ENCODE measurements at places on chromosomes 5 and 9.
A peak's percentile ranks its signal among the peaks of the same experiment; 100 is the strongest.

- no peak for DNase-seq
Measured at GRCh38 chr5:87008751-87009560, 258.7 kb upstream of the RASA1 start.

- DNase-seq, result no peak
Measured at GRCh38 chr5:34626036-34626435, 30.1 kb upstream of the RAI14 start.

- no peak for DNase-seq
Measured at GRCh38 chr9:33289496-33289895, 820 bp upstream of the NFX1 start.

DNA sequence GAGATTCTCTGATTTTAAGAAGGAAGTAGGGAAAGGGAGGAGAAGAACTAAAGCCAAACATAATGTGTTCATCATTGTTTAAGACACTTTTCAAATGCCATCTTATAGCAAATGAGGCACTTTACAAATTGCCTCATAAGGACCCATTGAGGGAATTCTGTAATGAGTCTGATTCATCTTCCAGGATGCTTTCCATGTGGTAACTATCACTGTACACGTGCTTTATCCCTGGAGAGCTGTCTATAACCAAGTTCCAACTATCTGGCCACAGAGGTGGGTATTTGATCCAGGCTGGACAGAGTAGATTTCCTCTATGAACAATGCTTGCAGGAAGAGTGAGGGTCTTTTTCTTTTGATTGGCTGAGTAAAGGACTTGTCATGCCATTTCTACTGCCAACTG, 183.5 kb upstream of the NFIB start:
- DNase-seq, result no peak

DNA sequence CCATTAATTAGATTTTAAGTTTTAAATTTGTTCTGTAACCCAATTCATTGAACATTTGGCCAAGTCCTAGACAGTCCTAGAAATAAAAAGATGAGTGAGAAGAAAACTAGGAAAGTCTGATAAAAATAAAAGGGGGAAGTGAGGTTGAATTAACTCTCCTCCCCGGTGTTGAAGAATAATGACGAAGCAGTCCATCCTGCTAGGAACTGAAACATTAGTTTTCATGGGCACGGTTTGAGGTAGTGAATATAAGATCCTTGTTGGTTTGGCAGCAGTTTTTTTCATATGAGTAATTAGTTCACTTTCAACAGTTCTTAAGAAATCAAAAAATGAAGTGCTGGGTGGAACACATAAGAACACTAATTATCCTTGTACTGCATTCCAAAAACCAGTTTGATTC, 103.1 kb downstream of the MTREX start:
- DNase-seq, result no peak

DNA sequence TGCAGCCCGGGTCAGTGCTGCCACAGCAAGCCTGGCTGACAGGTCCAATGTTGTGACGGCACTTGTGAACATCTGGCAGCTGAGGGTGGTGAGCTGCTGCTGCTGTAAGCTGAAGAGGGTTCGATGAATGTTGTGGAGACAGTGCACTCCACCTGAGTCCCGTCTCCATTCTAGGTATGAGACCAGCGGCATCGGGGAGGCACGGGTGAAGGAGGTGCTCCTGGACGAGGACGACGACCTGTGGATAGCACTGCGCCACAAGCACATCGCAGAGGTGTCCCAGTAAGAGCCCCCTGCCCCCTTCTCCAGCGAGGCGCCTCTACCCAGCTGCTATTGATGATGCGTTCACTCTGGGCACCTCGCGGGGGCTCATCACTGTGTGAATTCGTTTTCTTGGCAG, 38.9 kb upstream of the CFAP157 start:
- no peak for DNase-seq

DNA sequence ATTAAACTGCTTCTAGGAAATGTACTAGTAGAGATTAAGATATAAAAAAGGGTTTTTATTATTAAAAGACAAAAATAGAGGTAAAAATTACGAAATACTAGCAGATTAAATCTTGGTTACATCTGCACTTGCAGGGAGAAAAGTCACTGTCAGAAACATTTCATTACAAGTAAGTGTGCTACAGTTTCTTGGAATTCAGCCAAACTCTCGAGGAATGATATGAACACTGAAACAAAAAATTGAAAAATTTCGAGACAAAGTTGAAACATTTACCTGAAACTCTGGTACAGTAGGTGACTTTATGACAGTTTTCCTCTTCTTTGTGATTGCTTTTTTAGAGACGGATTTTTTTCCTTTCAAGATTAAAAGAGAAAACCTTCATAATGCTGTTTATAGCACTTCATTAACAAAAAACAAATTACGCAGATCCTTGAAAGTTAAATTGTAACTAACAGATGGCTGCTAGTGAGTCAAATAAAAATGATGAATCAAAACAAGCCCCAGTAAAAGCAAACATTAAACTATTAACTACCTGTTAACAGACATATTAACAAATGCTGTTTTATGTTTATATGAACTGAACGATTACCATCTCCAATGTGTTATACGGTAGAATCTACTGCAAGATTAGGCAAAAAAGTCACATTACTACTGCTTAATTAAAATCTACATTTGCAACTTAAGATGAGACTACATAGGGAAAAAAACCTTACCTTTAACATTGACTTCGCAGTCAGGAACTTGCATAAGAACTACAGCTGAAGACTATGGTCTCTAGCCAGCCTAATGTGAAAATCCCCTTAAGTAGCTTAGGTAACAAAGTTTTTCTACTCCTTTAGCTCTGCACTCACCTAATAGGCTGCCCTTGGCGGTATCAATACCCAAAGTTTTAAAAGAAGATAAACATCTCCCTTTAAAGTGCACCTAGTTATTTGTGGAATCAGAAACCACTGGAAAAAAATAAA, 61.4 kb downstream of the RANBP6 start:
- no peak for DNase-seq

GRCh38 chr5:180377556-180378197, 24.5 kb upstream of the GFPT2 start:
- DNase-seq, result no peak

DNA sequence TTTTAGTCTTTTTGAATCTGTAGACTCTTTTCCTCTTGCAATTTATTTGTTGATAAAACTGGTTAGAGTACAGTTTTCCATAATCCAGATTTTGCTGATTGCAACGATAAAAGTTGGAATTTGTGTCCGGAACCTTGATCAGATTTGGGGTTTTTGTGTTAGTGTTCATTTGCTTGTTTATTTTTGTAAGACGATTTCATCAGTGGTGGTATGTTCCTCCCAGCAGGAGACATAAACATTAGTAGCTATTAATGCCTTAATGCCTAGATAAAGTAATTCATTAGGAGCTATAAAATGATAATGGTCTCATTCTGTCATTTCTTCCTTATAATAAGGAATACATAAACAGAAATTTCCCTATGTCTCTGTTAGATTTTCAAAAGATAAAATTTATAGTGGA, 21.3 kb downstream of the RPS6 start:
- DNase-seq, result no peak

- no peak for DNase-seq
Measured at GRCh38 chr5:171420431-171421241, 1.2 kb downstream of the FGF18 start.

DNA sequence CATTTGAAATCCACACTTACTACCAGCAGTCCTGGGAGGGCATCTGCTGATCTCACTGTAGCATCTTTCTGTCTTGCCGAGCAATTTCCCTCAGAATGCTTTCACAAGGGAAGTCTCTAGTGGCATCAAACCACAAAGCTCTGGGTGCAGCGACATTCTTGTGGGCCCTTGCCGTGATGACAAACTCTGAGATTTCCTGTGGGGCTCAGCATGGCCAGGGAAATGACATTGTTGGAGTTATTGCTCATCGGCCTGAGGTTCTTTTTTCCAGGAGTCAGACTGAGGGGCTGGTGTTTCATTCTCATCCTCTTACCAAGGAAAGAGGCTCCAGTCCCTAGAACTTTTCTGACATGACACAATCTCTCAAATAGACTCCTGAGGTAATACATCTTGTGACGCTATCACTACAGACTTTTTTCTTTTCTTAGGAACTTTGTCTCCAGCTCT, 51.4 kb downstream of the PFDN1 start:
- peak; percentile 22 for DNase-seq

DNA sequence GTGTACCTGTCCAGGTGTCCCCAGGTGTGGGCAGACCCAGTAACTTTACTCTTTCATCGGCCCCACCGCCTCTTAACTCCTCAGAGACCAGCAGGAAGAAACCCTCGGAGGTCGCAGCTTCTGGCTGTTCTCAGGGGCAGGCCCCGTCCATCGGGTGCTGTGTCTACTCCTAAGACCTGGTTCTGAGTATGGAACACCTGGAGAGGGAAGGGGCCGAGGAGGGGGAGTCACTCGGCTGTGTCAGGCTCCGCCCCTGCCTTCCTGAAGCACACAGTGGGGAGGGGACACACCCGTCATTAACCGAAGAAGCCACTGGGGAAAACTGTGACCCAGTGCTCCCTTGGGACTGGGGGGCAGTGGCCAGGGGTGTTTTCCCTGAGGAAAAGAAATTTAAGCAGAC, 22.3 kb downstream of the NTNG2 start:
- DNase-seq, result no peak

DNA sequence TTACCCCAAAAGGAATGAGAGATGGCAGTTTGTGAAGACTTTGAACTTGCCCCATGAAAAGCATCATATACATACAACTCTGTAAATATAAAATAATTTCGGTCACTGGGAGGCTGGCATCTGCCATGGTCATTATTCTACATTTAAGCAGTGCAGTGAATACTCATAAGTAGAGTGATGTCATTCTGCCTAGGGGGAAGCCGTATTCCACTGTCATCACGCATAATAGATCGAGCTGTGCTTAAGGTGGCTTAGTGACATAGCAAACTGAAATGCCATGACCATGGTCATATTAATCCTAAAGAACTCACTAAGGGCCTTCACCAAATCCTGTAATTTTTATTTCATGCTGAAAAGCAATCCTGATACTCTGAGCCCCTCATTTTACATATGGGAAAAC, 42.4 kb upstream of the NR4A3 start:
- DNase-seq, result no peak

GRCh38 chr9:114281473-114282103, 41.3 kb upstream of the ORM1 start:
- no peak for DNase-seq

DNA sequence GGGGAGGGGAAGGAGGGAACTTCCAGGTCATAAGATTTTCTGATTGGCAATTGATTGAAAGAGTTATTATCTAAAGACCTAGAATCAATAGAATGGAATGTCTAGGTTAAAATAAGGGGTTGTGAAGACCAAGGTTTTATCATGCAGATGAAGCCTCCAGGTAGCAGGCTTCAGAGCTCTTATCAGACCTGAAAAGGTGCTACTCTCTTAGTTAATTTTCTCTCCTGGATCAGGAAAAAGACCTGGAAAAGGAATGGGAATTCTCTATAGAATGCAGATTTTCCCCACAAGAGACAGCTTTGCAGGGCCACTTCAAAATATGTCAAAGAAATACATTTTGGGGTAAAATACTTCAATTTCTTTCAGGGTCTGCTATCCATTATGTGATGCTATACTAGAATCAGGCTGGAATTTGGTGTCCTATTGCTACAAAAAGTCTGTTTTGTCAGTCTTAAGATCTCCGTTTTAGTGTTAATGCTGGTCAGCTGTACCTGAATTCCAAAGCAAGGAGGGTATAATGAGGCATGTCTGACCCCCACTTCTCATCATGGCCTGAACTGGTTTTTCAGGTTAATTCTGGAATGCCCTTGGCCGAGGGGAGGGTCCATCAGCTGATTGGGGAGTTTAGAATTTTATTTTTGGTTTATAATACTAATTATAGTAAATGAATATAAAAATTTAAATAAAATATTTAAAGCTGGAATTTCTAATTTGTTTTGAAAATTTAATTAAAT, 16.6 kb upstream of the STOM start:
- no peak for DNase-seq

GRCh38 chr9:76717613-76718012, 46.6 kb upstream of the PCA3 start:
- no peak for DNase-seq

GRCh38 chr9:81112627-81113452, 576.5 kb downstream of the TLE1 start:
- DNase-seq, result no peak
